ENCODE measurements at places on chromosomes 2 and 18.

DNA sequence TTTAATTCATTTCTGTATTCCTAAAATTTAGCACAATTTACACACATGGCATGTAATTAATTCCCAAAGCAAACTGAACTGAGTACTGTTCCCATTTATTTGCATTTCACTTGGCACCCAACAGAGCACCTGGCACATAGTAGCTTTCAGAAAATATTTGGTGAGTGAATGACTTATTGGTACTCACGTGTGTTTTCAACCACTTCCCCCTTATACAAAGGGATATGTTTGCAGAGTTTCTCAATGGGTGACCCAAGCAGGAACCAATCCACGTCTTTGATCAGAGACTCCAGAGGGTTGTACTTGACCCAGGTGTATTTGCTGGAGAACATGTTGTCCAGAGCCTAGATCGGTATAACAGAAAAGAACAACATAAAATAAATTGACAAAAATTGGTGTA, 6.6 kb downstream of the GKN2 start:
- DNase-seq, result no peak

DNA sequence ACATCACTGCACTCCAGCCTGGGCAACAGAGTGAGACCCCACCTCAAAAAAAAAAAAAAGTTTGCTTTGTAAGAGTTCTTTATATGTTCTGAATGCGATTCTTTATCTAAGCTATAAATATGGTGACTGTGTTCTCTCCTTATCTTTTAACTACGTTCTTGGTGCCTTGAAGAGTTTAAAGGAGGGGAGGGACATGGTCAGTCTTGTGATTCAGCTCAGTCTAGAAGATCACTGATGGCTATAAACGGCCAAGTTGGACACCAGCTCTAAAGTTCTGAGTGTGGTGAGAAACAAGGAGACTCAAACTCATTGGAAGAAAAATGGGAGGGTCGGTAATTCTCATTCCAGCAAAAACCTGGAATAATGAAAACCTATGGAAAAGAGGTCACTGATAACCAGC, 128.4 kb upstream of the SEC11C start:
- no peak for DNase-seq

DNA sequence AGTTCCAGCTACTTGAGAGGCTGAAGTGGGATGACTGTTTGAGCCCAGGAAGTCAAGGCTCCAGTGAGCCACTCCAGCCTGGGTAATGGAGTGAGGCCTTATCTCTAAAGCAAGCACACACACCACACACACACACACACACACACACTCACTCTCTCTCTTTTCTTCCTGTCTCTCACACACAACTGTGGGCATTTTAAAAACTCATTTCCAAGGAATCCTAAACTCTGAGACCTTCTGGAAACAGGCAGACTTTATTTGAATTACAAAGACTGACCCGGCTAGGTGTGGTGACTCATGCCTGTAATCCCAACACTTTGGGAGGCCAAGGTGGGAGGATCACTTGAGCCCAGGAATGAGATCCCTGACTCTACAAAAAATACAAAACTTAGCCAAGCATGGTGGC, 21.3 kb downstream of the WDSUB1 start:
- no peak for DNase-seq

- no peak for DNase-seq
Measured at GRCh38 chr2:85009019-85009618, 38.2 kb downstream of the KCMF1 start.

DNA sequence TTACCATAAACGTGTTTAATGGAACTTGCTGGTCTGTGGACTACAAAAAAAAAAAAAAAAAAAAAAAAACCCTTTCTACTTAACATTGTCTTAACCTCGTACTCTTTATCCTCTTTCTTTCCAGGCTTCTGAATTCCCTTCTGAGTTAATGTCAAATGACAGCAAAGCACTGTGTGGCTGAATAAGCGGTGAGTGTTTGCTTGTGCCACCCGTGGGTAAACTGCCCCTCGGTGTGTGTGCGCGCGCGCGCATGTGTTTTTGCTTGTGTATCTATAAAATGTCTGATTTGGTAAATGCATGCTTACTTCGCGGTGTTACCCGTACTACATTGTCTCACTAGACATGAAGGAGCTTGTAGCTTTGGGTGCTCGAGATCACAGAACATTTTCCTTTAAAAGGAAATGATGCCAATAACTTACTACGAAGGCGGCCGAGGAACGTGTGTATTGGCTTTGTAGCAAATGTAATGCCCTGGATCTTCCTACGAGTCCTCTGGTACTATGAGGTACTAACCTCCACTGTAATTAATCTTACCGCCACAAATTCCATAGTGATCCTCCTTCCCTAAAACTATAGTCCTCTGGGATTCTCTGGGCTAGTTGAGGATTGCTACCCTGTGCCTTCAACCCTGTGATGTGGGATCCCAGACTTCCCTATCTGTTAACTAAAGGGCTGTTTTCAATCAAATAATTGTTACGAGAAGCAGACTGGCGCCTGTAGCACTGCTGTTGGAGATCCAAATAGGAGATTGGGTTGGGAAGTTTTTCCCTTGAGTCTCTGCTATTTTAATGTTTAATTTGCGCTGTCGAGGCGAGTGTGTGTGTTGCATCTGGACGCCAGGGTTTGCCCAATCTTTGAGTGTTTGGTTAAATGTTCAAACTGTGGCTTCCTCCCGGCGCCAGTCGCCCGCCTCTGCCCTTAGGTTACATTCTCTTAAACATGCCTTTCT, 1.1 kb downstream of the ID2 start:
- DNase-seq, result no peak

DNA sequence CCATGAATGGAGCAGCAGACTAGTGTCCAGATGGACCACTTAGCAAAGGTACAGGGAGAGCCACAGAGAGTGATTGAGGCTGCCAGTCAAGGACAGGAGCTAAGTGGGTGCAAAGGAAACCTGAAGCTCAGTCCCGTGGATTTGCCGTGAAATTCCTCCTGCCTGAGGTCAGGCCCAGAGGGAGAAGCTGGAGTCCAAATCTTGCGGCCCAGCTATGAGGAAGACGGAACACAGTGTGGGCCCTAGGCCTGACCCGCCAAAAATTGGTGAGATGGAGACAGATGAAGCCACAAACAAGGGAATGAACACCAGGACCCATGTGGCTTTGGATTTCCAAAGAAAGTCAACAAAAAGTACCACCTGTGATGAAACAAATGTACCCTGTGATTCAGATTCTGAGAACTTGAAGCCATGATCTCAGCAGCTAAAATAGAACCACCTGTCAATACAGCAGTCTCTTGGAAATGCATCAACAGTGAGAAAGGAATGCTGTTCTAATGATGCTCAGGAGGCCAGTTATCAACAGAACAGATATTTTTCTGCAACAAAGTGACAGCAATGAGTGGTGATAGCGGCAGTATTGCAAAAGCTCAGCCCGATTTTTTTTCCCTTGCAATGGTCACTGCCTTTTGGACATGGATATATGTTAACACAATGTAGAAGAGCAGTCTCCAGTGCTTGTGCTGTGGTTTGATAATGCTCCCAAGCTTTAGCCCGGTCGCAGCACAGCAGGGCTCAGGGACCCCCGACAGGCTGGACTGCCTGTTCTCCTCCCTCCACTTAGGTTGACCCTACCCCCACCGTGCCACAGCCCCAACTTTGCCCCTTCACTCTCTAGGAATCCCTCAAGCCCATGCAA, 10.7 kb downstream of the COL6A3 start:
- no peak for DNase-seq

- DNase-seq, result no peak
Measured at GRCh38 chr2:21289989-21290388, 166.2 kb downstream of the TDRD15 start.

DNA sequence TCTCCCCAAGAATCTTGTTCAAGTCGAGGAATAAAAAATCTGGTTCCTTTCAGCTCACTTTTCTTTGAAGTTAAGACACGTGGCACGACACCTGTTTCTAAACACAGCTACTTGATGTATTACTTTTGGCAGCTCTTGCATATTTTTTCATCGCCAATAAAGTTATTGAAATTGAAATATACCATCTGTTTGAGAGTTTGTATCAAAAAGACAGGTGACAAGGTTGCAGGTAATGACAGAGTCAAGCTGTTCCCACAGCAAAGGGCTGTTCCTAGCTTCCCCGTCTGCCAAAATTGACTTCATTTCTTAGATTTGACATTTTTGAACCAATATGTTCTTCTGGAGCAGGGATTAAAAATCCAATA, 5.5 kb upstream of the GPR45 start:
- no peak for DNase-seq

All from stimulated activated CD8-positive, alpha-beta memory T cell treated with anti-CD3 and anti-CD28 coated beads, Interleukin-2, amount 100 ng/mL, for 1 hour (primary cell).